ENCODE measurements at places on chromosomes 11 and 22. TPM values are rescaled to one million over a fixed set of nuclear protein-coding genes. Genes with fewer than 3 reads are reported as not detected.

Gene SERPING1
- polyA plus RNA-seq = 292 TPM

Gene OR52I2
- not detected for polyA plus RNA-seq

DNA sequence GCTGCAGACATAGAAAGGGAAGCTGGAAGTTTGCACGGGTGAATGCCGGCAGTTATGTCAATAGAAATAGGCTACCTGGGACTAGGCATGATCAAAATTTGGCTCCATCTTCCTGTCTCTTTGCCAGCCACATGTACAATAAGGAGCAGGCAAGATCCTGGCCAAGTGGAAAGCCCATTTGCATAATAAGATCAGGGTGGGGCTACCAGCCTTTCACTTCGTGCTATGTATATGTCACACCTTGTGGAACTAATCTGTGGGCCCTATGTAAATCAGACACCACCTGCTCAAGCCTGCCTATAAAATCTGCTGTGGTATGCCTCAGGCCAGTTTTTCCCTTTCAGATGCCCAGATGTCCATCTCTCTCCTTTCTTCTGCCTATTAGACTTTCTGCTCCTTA lies 79.3 kb upstream of the DRD2 start:
- H3K27me3 ChIP-seq = no peaks in the 10 kb centered on the region
- H3K4me3 ChIP-seq = no peak overlapping the region
- no peak overlapping the region for H3K27ac ChIP-seq
- no peaks in the 10 kb centered on the region for H3K36me3 ChIP-seq
- DNase-seq = no peak
- no peaks in the 10 kb centered on the region for H3K4me1 ChIP-seq

DNA sequence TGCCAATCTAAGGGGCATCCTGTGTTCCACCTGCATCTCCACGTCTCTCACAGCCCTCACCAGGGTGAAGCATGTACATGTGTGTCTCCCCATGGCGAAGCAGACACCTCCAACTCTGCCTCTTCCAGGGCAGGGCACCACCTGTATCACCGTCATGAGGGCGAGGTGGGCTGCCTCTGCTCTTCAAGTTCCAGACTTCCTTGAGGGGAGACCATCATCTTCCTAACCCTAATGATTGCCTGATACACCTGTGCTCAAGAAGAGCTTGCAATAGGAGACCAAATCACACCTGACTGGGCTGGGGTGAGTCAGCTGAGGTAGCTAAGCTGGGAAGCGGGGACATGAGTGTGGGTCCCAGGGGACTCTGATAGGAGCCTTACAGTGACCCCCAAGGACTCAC lies 43.7 kb downstream of the GAB4 start:
- H3K4me3 ChIP-seq = no peak overlapping the region
- no peaks in the 10 kb centered on the region for H3K4me1 ChIP-seq
- H3K27me3 ChIP-seq = no peaks in the 10 kb centered on the region
- H3K36me3 ChIP-seq = no peaks in the 10 kb centered on the region
- H3K27ac ChIP-seq = no peak overlapping the region

GRCh38 chr11:44066732-44067141 lies 667 bp downstream of the ACCS start:
- DNase-seq = no peak
- H3K27me3 ChIP-seq = no peaks in the 10 kb centered on the region
- H3K4me3 ChIP-seq = peak overlapping the region; percentile 78
- H3K27ac ChIP-seq = peak overlapping the region; percentile 69
- H3K4me1 ChIP-seq = peaks cover 14% of the 10 kb centered on the region

GRCh38 chr11:71499546-71499945 lies 27.5 kb upstream of the KRTAP5-7 start:
- no peak overlapping the region for H3K4me3 ChIP-seq
- H3K36me3 ChIP-seq = peaks cover 21% of the 10 kb centered on the region
- no peak overlapping the region for H3K27ac ChIP-seq
- H3K4me1 ChIP-seq = no peaks in the 10 kb centered on the region

DNA sequence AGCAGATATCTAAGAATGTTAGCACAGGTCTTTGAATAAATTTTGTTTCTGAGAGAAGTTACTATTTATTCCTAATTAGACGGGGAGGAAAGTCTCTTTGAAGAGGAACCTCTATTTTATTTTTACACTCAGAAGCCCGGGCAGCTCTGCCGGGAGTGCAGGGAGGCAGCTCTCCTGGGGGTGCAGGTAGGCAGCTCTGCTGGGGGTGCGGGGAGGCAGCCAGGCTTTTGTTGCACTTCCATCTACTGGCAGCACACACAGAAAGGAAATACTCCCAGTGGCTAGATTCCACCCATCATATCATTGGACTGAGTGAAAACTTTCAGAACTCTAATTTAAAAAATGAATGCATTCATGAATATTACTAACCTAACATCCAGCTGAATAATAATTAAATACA lies 24.6 kb downstream of the OR10A6 start:
- no peaks in the 10 kb centered on the region for H3K27me3 ChIP-seq
- no peaks in the 10 kb centered on the region for H3K36me3 ChIP-seq
- H3K4me3 ChIP-seq = no peak overlapping the region
- no peak overlapping the region for H3K27ac ChIP-seq

Data from pancreas (tissue), 10 donors.